ENCODE measurements at places on chromosomes 5 and 9.

- DNase-seq = no peak
Observed at GRCh38 chr5:75262271-75262670, 25.6 kb upstream of the ANKRD31 start.

DNA sequence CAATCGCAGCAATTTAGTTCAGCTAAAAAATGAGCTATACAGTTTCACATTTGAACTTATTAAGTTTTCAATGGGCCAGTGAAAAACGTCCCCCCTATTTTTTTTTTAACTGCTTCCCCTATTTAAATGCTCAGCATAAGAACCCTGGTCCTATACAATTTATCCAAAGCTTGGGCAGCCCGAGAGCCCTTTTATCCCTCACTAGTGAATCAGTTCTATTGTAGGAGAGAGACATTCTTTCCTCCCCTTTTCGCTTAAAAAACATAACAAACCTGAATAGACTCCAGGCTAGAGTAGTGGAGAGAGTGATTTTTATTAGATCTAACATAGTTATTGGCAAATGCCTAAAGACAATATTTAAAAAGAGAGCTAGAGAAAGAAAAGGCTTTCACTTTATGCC, 1.4 kb downstream of the LIX1 start:
- DNase-seq = no peak

DNA sequence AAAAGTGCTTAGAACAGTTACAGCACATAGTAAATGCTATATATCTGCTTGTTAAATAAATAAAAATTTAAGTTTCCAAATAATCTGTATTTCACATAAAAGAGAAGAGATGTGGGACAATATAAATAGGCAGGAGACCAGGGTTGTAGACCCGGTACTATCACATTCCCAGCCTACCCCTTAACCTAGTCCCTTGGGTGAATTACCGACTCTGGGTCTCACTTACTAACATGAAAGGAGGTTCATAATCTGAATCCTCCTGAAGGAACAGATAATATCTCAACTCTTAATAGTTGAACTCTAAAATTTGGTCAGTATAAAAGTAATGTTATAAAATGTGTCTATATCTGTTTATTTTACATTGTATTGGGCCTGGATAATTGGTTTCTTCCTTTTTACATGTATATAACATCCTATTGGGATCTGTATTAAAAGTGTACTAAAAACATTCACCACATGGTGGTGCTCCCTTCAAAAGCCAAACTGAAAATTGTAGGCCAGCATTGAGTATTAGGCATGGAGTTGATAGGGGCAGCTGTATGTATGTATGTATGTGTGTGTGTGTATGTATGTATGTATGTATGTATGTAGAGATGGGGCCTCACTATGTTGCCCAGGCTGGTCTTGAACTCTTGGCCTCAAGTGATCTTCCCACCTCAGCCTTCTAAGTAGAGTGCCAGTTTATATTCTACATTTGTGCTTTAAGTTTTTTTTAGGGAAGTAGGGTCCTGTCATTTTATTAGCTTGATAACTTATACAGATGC, 64.2 kb upstream of the ABL1 start:
- DNase-seq = no peak

DNA sequence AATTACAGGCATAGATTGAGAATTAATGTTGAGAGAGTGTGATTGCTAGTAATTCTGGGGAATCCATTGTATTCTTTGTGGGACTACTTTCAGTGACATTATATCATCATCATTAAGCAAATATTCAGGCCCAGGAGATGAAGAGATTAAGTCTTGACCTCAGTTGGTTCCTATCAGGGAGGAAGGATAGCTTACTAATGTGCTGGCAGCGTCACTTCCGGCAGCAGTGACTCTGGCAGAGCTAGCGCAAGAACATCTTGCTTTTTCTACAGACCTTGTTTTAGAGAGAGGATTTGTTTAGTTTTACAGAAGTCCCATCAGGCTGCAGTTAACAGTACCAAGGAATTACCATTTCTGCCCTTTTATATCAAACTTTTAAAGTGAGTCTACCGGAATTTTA, 20.3 kb downstream of the OSTF1 start:
- no peak for DNase-seq

- no peak for DNase-seq
Observed at GRCh38 chr5:173302546-173303155, 25.6 kb downstream of the STC2 start.

DNA sequence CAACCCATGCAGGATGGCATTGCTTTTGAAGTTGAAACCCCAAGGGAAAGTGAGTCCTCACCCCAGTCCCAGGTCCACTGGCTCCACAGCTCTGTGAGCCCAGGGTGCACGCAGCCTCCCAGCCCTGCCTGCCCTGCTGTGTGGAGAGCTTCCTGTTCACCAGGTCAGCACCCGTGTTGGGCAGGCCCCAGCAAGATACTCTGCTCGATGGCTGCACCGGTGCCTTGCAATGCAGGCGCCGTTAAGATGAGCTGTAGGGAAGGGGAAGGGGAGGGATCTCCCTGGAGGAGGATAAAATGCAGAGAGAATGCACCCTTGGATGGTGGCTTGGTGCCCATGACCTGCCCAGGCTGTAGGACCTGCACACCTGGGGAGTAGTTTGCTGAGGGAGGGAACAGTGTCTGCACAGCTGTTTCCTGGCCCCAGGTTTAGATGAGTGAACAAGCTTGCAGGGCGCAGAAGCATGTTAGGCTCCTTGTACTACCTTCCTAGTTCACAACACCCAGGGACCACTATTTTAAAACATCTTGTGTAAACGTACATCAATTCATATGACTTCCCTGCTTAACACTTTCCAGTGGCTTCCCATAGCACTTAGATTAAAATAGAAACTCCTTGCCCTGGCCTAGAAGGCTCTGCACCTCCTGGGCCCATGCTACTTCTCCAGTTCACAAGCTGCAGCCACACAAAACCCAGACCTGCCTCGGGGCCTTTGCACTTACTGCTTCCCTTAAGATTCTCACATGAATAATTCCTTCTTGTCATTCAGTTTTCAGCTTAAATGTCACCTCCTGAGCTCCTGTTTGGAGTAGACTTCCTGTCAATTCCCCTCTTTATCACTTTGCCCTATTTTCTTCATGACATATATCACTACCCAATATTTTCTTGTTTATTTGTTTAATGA, 19.6 kb downstream of the FAT2 start:
- DNase-seq = no peak

GRCh38 chr5:38913714-38914113, 67.9 kb downstream of the OSMR start:
- DNase-seq = no peak

DNA sequence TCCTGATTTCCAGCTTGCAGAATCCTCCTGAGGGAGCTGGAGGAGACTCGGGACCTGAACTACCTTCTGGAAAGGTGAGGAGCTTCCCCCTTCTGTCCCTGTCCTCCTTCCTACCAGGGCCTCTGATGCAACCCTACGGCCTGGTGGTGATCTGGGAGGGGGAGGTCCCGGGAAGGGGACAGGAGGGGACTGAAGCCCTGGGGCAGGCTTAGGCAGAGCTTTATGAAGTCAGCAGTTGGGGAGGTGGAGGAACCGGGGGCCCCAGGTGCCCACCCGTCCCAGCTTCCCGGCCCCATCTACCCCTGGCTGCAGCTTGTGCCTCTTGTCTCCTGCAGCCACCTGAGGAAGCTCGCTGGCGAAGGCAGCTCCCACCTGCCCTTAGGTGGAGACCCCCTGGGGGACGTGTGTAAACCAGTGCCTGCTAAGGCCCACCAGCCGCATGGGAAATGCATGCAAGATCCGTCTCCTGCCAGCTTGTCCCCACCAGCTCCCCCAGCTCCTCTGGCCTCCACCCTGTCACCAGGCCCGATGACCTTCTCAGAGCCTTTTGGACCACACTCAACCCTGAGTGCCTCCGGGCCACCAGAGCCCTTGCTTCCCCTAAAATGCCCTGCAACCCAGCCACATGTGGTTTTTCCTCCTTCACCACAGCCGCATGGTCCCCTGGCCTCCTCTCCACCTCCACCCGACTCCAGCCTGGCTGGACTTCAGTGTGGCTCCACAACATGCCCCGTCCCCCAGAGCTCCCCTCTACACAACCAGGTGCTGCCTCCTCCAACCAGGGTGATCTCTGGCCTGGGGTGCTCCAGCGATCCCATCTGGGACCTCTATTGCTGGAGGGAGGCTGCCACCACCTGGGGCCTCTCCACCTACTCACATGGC, 2.1 kb downstream of the SPATA31E1 start:
- DNase-seq = no peak
